ENCODE measurements at places on chromosomes 1 and 21.
A peak's percentile ranks its signal among the peaks of the same experiment; 100 is the strongest.

- DNase-seq: no peak
These were observed 4.7 kb downstream of the MYSM1 start for GRCh38 chr1:58695206-58695605.

GRCh38 chr1:22418312-22418711 is 33.3 kb upstream of the ZBTB40 start:
- no peak for DNase-seq

- no peak for DNase-seq
These were observed 549.0 kb upstream of the RGS18 start for GRCh38 chr1:191609305-191609704.

GRCh38 chr1:39407510-39407895 is 83.9 kb upstream of the BMP8A start:
- DNase-seq: no peak

DNA sequence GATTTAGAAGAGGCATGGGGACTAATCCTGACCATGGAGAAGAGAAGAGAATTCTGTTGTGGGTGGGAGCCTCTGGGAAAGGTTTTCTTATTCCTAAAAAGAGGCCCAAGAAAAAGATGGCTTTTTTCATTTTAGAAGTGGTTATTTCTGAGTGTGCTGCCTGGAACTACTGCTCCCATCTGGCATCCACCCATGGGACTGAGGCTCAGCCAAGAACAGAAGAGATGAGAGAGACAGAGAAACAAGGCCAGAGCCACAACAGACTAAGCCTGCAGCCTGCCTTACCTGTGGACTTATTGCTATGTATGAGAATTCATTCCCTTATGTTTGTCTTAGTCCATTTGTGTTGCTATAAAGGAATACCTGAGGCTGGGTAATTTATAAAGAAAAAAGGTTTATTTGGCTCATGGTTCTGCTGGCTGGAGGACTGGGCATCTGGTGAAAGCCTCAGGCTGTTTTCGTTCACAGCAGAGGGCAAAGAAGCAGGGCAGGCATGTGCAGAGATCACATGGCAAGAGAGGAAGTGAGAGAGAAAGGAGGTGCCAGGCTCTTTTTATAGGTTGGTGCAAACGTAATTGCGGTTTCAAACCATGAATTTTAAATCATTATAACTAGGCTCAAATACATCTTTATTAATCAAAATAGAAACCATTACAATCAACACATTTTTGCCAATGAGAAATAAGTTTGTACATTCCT is 57.5 kb upstream of the PRDM2 start:
- DNase-seq: no peak

DNA sequence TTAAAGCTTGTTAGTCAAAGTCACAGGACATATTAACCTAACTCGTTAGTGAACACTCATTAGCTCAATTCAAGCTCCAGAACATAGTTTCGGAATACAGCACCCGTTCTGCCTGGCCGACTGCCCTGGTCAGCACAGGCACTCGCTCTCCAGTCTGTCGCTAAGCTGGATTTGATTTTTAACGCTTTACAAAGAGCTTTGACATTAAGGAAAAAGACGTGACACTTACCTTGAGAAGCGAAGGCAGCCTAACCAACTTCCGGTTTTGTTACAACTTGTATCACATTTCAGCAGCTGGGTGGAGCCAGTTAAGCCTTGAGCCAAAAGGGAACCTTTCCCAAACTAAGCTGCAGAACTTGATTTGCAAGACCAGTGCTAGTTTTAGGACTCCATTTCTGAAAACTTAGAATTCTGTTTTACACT is at the start of gene FRRS1:
Gene FRRS1, minus strand, starts transcription at position 258 of the 423 bp plus-strand sequence. CDS start 17,867 bp downstream, outside the sequence.
- peak; percentile 63 for DNase-seq

- peak; percentile 88 for DNase-seq
These were observed 216.0 kb downstream of the SMYD3 start for GRCh38 chr1:246291127-246291526.
